ENCODE measurements at places on chromosomes 16 and 17.

DNA sequence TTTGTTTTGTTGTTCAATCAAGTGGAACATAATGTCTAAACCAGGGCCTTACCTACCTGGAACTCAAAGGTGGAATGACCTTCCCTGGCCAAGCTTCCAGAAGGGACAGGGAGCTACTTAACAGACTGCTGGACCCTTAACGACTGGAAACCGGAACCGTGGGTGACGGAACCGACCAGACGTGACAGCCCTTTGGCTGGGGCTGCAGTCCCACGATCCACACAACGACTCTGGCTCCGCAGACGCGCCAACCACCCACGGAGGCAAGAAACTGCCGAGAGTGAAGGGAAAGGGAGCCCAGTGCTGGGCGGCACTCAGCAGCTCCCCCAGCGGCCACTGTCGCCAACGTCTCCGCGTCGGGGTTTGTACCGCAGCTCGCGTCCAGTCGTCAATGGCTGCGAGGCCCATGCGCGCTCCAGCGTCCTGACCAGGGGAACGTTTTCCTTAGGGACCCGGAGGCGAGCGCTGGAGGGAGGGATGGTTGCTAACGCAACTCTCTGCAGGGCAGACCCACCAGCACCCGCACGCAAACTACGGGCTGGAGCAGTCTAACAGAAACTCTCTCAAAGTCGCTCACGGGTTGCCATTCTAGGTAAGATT lies 5.5 kb upstream of the KIF22 start:
- DNase-seq, result no peak

DNA sequence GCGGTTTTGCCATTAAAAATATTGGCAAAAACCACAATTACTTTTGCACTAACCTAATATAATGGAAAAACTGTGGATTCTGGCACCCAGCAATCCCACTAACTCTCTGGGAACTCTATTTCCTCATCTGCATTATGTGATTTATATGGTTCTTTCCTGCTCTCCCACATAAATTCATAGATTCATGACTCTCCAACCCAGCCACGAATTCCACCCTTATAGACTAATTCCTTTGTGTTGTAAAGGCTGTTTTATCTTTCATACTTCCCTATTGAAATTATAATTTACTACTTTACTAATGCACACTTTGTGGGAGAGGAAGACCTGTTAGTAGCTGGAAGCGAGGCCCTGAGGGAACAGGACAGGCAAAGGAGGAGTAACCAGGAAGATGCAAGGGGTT lies 88.4 kb upstream of the GNAO1 start:
- DNase-seq, result no peak

DNA sequence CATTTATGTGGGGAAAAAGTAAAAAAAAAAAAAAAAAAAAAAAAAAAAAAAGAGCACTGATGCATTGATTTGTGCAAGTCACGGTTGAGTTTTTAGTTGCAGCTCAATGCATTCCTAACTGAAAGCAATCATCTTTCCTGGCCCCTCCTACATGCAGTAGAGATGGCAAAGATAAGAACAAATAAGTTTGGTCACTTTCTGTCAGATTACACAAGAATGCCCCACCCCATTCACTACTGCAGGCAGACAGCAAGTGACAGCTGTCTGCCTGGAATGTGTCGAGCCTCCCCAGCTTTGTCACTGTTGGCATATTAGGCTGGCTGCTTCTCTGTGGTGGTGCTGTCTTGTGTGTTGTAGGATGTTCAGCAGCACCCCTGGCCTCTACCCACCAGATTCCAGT lies 243.5 kb downstream of the FOXL1 start:
- no peak for DNase-seq

DNA sequence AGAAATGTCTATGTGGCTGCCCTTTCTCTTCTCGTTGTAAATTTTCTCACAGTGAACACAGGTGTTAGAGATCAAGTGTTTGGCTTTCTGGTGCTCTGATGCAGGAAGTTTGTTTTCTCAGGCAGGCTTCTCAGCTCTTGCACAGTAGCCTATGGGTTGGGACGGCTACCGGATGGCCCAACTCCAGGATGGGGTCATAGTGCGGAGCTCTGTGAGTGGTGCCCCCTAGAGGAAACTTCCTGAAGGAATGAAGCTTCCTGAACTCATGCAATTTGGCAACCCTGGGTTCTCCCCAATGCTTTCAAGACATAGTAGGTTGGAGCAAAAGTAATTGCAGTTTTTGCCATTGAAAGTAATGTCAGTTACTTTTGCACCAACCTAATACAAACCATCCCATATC lies 407.5 kb upstream of the HSBP1 start:
- no peak for DNase-seq

DNA sequence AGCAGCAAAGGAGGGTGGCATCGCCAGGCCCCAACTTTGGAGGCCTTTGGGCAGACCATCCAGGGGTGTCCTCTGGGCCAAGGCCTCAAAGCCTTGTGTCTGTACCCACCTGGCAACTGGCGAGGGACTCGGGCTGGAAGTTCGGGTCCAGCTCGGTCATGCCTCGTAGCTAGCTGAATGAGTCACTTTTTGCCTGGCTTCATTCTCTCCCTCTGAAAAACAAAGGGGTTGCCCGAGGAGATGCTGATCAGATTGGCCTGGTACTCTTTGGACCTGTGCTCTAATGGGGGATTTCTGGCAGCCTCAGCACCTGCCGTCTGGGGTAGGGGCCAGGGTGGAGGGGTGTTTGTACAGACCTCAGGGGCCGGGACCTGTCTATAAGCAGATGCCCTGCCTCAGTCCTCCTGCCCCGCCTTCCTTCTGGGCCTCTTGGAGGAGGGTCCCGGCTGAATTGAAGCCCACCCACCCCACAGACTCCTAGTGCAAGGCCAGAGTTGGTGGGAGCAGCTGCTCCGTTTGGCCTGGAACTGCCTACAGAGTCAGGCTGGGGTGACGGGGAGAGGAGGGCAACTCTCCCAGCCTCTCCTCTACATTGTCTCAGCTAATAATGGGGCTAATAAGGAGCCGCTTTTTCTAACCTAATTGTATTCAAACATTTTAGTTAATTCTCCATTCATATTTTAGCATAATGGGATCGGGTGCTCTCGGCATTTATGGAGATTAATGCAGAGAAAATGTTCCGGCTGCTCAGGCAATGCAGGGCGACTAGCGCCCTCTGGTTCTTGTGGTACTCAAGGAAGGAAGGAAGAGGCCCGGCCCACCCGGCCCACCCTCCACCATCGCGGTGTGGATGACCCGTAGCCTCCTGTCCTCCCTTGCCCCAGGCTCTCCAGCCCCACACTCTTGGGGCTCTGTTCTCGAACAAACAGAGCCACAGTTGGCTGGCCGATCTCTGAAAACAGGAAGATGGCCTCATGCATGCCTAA lies 21.4 kb upstream of the ABCC3 start:
- DNase-seq, result no peak
